ENCODE measurements at places on chromosomes 4 and X.

DNA sequence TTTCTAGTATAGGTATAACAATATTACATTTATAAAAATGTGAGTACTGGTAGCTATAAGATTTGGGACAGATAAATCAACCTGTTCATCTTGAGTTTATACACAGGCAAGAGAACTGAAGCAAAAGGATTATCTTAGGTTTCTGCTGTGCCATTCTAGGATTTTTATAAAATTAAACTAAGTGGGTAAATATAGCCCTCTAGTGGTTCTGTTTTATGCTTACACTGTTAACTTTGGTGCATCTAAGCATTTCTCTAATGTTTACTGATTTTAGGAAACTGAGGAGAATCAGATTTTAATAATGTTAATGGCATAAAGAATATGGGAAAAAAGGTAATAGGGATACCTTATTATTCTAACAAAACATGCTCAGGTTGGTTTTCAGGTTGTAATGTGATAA lies 1.1 kb upstream of the RRH start:
- DNase-seq: peak; percentile 46

DNA sequence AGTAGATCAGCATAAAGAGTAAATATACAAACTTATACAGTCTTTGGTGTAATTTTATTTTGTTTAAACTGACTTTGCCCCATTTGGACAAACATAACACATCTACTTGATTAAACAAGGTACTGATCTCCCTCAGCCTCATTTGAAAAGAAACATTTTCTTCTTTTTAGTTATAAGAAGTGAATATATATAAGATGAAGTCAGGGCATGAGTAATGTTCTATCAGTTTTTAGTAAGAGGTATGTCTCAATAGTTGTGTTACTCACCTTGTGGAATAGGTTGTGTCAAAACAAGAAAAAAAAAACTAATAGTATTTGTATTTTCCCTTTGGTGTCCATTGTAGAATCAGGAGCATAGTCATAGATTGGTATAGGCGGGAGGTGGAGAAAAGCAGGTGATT lies 327.4 kb downstream of the RPA4 start:
- DNase-seq: no peak

- DNase-seq: no peak
Measured at GRCh38 chrX:23993012-23993633, 33.9 kb downstream of the KLHL15 start.

DNA sequence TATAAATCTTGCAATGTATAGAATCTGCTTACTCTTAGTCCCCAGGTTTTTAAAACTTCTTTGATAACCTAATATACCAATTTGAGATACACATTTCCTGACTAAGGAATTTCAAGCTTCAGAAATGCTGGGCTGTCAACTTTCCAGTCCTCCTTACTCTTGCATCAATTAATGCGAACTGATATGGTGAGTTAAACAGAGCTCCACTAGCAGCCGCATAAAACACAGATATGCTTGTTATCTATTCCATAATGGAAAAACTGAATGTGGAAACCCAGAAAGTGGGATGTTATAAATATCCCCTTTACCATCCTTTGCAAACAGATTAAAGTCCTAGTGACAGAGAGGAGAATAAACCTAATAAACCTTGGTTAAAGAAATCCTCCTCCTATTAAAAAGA lies 1913.7 kb downstream of the STIM2 start:
- no peak for DNase-seq

DNA sequence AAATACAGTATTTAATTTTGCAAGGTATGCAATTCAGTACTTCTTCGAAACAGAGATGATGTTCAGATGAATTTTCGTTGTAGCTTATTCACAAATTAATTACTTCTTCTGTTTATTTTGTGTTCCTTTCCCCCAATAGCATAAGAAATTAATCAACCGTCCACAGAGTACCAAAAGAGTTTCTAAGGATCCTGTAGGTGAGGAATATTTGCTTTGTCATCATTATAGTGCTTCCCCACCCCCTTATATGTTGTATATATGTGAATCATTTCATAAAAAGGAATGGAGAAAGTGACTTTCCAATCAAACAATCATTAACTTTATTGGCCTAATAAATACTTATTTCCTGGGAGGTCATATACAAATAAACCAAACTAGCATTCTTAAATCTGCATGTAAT lies 57.6 kb downstream of the DTHD1 start:
- no peak for DNase-seq

Data from natural killer cell (primary cell).